Sciatic nerve (tissue), 2 donors: ENCODE measurements at places on chromosomes 3 and 15. TPM values are rescaled to one million over a fixed set of nuclear protein-coding genes. Genes with fewer than 3 reads are reported as not detected.

BMF gene
- total RNA-seq = 15.0 TPM

KY gene
- total RNA-seq = 3.3 TPM

HIGD2B gene
- not detected for total RNA-seq

GOLGA8H gene
- total RNA-seq = 4.9 TPM

WWTR1 gene
- total RNA-seq = 143 TPM

RSL24D1 gene
- 64.0 TPM for total RNA-seq

CDC25A gene
- 0.58 TPM for total RNA-seq

CHRM5 gene
- total RNA-seq = 0.18 TPM

CCDC32 gene
- 31.3 TPM for total RNA-seq

DNA sequence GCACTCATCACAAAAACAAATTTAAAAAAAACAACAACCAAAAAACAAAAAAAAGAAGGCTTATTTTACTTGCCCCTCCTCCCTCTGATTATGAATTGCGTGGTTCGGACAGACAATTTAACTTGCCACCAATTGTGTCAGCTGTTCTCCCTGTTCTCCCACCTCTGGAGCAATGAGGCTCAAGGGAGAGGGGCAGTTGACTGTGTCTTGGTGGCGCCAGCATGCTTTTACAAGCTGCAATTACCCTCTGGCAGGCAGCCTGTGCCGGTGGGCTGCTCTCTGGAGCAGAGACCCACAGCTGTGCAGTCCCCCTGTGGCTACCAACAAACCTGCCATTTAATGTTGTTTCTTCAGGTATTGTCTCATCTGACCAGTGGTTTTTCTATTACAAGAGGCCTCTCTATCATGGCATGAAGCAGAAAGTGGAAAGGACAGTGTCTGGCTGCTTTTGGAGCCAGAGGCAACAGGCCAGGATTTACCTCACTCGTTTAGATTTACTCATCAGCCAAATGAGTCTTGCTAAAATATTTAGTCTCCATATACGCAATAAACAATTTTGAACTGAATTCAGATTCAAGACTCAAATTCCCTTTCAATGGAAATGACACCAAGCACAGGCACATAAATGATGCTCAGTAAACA is 192.0 kb upstream of the TPRG1 start:
- DNase-seq = no peak

- DNase-seq = no peak
These were observed 364.0 kb downstream of the ZIC1 start for GRCh38 chr3:147773116-147773630.

DNA sequence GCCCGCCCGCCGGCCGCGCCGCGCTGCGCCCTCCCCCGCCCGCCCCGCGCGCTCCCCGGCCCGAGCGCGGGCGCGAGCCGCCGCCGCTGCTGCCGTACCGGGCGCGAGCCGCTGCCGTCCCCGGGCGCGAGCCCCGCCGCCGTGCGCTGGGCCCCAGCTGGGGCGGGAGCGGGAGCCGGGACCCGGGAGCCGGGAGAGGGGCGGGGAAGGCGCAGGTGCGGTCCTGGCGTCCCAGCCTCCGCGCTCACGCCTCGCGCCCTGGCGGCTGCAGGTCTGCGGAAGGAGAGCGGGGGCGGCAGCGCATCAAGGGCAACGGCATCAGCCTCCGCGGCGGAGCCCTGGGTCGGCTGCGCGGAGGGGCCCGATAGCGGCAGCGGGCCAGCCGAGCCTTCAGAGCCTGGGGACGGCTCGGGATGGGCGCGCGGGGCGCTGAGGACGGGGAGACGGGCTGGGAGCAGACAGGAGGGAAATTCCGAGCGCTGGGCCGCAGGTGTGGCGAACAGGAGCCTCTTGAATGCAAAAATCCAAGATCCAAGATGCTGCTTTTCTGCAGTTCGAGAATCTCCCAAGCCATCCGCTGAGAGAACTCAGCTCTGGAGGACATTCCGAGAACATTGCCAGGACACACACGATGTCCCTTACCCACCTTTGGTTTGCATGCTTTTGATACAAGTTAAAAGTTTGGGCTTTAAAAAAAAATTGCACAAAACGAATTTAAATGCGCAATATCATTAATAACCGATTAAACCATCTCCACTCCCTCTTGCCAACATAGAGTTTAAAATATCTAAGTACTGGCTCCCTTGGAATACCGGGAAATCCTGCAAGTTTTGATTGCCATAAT is 251.1 kb downstream of the TJP1 start:
- no peak for DNase-seq

DNA sequence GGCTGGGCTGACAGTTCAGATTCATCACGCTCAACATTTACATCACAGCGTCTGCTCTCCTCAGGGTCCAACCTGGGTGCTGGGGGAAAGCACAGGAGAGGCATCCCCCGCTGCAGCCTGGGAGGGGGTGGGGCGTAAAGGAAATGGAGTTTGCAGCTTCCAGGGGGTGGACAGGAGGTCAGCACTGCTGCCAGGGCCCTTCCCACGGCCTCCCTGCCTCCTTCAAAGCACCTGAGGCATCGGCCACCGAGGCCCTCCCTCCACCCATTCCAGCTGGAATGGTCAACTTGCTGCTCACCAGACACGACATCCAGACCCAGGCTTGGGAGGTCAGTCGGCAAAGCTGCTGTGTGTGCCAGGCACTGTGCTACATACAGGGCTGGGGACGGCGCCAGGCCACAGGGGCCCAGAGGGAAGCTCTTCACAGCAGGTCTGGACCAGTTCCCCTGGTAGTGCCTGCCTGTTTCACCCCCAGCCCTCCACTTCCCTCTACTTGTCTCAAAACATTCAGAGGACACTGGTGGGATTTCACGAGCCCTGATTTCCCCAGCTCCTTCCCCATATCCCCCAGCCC is 120.7 kb downstream of the ANP32A start:
- DNase-seq = no peak

GRCh38 chr15:71592203-71592602 is 218.2 kb upstream of the NR2E3 start:
- no peak for DNase-seq

DNA sequence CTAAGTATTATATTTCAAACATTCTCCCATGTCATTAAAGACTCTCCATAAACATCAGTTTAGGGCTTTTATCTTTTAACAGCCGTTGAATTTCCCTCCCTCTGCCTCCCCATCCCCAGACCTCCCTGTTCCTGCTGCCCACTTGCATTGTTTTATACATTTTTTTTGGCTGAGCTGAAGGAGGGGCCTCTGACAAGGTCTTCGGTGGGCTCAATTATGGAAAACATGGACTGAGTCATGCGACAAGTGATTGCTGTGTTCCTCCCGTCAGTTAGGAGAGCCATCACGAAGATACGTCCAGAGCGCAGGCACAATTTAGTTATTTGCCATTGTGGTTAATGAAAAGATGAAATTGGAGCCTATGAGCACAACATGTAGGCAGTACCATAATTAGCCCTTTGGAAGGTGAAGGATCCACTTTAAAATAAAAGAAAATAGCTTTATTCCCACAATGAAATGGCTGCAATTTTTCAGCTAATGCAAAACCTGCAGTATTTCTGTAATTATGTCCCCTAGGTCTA is 12.0 kb upstream of the NMNAT3 start:
- DNase-seq = no peak

GRCh38 chr3:156148946-156149381 is 28.6 kb downstream of the KCNAB1 start:
- DNase-seq = no peak

- DNase-seq = no peak
These were observed 42.9 kb downstream of the SIDT1 start for GRCh38 chr3:113575206-113575605.

DNA sequence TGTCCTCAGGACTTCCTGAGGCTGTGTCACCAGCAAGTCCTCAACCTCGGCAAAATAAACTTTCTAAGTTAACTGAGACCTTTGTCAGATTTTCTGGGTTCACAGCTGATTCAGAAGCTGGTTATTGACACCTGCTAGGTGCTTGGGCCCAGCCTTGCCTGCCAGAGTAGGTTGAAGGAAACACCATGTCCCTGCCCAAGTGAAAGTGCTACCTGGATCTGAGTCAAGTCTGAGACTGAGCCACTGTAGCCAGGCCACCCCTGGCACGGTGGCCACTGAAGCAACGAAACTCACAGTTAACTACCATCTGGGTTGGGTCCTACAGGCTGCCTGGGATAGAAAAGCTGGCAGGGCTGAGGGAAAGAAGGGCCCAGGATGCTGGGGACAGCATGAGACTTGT is 8.2 kb downstream of the HYAL2 start:
- no peak for DNase-seq

GRCh38 chr3:119235151-119235550 is 5.5 kb downstream of the B4GALT4 start:
- DNase-seq = no peak

DNA sequence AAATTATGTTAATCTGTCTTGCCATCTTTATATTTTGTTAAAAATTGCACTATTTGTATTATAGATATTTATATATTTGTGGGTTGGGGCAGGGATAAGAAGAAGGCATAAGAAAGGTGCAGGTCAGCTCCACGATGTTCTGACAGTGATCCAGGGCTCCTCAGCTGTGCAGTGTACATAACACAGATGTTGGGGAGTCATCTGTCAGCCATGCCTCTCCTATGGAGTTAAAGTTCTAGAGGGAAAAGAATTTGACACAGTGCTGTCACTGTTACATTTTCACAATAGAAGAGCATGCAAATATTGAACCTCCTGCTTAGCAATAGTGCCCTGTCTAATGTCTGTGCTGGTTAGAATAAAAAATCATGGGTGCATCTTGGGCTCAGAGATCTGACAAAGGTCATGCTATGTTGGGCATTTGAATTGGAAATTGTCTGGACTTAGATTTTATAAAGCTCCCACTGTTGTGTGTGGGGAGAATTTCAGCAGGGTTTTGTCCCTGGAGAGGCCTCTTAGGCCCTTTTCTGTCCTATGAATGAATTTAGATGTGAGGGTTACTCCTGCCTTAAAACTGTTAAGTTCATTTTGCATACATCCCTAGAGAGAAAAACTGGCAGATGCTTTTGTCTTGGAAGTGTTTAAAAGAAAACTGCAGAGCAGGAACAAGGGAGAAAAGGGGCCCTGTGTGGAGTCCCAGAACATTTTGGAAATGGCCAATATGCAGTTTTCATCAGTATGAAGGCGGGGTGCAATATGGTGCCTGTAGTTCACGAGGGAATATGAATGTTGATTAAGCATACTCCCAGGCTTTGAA is 20.4 kb downstream of the CDIN1 start:
- DNase-seq = no peak

DNA sequence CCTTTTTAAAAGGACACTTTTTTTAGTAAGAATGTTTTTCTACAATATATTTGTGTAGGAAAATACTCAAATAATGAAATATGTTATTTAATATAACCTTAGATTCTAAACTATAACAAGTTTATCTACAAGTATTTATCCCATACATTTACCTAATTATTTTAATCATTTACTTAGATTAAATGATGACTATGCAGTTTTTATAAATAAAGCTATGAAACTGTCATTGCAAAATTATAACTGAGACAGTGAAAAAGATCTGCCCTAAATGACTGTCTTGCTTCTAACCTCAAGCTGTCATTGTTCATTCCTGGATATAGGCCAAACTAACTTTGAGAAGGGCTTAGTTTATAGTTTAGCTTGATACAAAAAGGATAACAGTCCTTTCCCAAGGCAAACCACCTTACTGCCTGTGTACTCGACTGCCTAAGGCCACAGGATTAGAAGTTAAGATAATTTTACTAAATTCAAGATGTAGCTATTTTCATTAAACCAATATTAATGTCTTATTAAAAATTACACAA is 84.1 kb downstream of the GLDN start:
- no peak for DNase-seq

DNA sequence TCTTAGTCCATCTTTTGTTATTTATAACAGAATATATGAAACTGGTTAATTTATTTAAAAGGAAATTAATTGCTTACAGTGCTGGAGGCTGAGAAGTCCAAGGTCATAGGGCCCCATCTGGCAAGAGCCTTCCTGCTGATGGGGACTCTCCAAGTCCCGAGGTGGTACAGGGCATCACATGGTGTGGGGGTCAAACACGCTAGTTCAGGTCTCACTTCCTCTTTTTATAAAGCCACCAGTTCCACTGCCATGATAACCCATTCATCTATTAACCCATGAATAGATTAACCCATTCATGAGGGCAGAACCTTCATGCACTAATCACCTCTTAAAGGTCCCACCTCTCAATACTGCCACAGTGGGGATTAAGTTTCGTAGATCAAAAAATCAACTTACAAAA is 659.3 kb downstream of the NAALADL2 start:
- no peak for DNase-seq

- DNase-seq = no peak
These were observed 12.6 kb downstream of the YEATS2 start for GRCh38 chr3:183710231-183710630.

DNA sequence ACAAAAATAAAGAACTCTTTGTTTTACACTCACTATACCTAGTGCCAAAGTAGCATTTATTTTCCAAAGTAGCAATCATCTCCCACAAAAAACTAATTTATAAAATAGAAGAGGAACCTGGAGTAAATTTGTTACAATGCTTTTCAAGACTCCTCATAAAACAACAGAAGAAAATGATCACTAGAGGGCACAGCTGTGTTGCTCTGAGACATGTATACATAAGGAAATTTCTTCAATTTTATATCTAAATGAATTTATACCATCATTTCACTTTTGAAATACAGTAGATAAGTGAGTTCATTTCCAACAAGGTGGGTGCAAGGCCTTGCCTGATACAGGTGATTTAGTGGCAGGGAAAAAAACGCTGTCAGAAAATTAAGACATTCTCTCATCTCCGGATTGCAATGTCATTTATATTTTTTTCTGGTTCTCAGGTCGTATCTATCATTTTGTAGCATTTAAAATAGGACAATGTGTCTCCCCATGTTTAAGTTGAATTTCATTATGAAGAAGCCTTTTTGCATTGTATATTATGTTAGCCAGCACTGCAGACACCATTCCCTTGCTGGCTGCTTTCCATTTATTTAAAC is 25.3 kb upstream of the ARHGEF26 start:
- DNase-seq = no peak

DNA sequence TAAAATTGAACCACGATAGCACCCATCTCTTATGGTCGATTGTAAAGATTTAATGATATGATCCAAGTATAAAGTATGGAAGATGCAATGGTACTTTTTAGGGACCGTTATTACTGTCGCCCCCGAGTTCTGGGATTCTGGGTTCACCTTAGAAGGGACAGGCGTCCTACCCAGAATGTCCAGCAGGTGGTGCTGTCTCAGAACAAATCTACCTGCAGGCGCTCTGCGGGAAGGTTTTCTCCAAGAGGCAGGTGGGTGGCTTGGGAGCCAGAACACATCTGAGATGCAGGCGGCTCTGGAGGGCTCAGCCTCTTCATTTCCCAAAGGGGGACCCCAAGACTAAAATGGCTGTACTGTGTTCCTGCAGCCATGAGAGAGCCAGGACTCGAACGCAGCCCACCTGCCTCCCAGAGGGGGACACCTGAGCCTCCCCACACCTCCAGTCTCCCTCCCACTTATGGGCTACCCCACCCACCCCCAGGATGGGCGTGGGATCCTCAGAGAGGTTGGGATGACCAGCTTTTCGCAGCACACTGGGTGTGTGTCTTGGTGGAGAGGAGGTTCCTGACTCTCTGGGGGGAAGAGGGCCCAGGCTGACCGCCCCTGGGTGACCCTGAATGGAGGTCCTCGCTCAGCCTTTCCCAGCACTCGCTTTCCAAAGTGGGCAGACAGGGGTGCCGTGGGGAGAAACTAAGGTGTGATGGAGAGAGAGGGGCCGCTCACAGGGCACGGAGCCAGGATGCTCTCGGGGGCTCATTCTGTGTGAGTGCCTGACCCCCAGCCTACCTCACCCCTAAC is 28.1 kb upstream of the CORO2B start:
- DNase-seq = peak; percentile 88
